CD4-positive, alpha-beta memory T cell (primary cell): ENCODE measurements at places on chromosomes 1 and 21.

DNA sequence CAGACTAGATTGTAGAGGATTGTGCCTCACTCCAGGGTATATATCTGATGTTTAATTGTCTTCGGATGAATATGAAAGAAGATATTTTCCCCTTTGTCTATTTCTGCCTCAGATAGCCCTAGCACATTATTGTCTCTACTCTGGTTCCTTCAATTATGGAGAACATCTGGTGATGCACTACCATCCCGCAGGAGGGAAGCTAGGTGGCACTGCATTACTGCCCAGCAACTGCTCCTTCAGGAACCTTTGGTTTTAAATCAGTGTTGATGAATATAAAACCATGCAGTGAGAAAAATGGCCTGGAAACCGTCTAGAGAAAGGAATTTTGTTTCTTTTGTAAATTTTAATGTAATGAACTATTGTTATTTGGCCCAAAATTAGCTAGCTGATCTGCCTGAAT lies 68.5 kb downstream of the GPR88 start:
- DNase-seq, result no peak

GRCh38 chr21:45579383-45580180 lies 37.3 kb upstream of the SLC19A1 start:
- DNase-seq, result no peak

GRCh38 chr21:24290151-24290833 lies 1317.0 kb downstream of the MRPL39 start:
- DNase-seq, result peak; percentile 20

DNA sequence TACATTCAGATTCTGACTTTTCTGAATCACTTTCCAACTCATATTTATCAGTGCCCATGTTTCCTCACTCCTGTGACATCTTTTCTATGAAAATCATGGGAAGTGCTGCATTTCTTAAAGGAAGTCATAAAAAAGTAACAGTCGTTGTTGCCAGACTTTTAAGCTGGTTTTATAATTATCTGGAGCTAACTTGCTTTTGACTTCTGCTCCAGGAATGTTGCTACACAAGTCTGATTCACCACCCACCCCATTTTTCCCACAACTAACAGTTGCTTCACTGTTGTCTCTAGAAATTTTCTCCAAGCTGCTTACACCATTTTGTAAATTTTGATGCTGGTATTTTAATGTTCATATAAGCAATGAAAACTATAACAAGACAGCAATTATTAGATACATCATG lies 12.2 kb downstream of the FCRLB start:
- DNase-seq, result no peak

GRCh38 chr1:159012495-159012894 lies 2.8 kb downstream of the IFI16 start:
- peak; percentile 58 for DNase-seq

DNA sequence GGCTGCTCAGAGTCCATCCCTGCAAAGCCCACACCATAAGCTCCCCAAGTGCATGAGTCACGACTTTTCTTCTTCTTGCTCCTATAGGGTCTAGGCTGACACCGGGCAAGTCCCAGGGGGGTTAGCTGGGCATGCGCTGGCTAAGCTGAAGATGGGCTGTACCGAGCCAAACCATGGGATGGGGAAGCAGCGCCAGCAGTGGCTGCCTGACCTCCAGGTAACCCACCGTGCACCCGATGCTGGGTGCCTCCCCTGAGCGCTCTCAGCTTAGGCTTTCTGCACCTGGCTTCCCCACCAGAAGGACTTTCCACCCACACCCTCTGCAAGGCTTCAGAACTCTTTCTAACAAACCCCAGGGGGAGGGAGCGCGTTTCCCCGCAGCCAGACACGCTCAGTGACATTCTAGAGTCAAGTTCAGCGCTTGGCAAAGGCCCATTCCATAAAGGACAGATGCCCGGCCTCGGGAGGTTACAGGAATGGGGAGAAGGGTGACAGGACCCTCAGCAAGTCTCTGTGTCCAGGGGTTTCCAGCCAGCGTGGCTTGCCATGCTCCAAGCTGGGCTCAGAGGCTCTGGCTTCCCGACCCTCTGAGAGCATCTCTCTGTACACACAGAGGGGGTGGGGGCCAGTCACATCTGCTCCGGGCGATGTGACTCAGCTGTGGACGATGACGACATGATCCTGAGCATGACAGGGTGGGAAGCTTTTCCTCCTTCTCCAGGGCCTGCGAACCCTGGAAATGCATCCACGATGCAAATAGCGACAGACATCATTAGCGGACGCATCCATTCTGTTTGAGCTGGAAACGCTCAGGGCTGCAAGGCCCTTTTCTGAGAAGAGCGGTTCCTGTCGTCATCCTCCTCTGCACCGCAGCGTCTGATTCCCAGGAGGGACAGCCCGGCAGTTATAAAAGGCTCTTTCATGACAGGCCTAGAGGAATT lies 107.8 kb downstream of the SIK1 start:
- DNase-seq, result no peak

DNA sequence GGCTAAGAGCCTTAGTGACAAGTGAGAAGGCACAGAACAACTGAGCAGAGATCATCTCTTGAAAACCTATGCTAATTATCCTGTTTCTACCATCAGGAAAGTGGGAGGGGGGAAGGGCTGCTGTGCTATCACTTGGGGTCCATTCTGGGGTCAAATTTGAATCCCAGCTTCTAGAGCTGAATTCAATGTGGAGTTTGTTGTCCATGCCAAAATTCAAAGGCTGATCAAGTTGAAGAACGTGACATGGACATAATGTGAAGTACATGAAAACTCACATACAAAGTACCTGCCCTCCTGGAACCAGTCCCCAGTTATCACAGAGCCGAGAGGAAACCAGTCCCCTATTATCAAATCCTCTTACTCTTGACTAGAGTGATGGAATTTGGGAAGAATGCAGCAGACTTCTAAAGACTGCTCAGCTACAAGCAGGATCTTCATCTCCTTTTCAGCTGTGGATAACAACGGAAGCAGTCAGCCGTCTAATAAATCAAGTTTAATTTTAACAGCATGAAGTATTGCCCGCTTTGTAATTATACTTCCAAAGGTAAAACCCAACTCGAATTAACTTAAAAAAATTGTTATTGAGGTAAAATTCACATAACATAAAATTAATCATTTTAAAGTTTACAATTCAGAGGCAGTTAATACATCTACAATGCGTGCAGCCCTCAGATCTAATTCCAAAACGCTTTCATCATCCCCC lies 78.3 kb downstream of the SLC45A1 start:
- DNase-seq, result no peak

GRCh38 chr1:245956225-245956624 lies 550.9 kb downstream of the SMYD3 start:
- peak; percentile 39 for DNase-seq

DNA sequence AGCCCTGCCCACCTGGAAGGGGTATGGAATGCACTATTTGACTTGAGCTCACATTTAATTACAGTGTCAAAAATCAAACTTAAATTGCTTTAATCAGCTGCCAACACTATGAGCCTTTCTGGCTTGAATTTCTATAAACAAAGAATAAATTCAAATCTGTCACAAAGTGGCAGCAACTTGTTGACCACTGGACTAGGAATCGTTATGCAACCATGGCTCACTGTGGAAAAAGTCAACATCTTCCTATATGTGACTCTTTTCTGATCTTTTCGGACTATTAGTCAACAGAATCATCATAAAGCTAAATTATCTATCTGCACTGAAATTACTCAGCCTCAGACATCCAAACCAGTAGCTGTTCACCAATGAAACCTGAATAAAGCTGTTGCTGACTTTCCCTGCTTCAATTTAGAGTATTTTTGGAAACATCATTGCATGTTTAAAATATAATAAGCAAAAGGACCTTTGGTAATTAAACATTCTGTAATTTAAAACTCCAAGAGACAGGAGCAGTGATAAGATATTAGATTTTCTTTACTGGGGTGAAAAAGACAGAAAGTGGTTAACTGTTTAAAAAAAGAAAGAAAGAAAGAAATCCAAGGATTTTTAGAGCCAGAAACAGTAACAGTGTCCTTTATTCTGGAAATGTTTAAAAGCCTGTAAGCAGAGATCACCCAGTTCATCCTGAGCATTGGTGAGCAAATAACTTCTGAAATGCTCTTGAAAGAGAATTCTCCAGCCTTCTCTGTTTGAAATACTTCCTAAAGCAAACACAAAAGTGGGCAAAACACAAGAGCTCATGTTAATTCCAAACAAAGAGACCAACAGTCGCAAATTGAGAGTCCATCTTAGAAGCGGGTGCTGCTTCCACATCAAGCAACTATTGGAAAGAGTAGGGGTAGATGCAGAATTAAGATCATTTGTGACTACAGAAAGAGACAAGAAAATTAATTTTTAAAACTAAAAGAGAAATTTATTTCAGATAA lies 26.2 kb upstream of the ERG start:
- DNase-seq, result no peak

DNA sequence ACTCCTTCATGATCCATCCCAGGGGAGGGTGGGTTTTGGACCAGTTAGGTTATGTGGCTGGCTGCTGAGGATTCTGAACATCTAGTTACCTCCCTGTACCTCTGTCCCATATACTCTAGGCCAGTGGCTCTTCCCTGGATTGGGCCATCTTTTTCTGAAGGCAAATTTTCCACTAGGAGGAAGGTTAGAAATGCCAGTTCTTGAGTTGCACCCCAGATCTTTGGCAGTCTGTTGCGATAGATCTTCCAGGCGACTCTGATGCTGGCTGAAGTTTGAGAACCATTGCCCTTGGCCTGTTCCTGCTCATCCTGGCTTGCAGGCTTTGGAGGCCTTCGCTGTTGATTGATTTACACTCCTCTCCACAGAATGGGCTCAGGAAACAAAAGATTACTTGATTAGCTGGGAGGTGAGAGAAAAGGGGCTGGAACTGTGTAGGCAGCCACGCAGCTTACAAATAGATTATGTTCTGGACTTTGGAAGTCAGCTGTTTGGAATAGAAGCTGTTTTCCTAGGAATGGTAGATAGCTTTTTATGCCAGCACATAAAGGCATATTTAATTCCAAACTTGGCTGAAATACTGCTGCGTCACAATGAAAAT lies 110.1 kb downstream of the MRPS6 start:
- no peak for DNase-seq

- peak; percentile 11 for DNase-seq
These were observed 7.4 kb downstream of the SLC16A4 start for GRCh38 chr1:110383251-110383990.

GRCh38 chr1:109115685-109116084 lies 1.8 kb downstream of the ELAPOR1 start:
- no peak for DNase-seq

DNA sequence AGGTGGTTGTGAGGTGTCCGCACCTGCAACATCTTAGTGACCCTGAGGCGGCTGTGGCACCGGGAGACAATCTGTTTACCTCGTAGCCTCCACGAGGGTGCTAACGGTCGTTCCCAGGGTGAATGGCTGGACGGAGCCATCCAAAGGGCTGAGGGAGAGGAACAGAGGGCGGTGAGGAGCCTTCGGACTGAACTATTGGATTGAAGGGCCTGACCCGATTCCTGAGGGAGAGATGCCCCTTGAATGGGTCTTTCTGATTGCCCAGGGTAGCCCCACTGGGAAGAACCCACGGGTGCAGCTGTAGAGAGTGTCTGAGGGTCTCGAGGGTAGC lies 2.3 kb downstream of the NR5A2 start:
- no peak for DNase-seq

DNA sequence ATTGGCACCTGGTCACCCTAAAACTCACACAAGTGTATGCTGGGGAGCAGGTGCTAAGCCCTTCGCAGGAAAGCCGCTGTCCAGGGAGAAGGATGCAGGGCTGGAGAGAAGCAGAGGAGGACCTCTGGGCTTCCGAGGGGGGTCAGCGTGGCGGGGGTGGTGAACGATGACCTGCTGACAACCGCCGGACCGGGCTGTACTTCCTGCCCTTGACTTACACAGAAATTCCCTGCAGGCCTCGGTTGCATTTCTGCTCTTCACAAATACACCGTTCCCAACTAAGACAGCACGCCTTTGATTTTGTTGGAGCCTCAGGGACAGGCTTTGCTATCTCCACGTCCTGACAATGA lies 37.6 kb downstream of the SLC2A7 start:
- DNase-seq, result no peak

- no peak for DNase-seq
These were observed 637.3 kb downstream of the MATN1 start for GRCh38 chr1:30085811-30086770.

GRCh38 chr1:65166572-65167305 lies 18.7 kb downstream of the AK4 start:
- no peak for DNase-seq

GRCh38 chr1:108117945-108118902 lies 81.9 kb downstream of the SLC25A24 start:
- DNase-seq, result no peak
